ENCODE measurements at places on chromosomes 5 and 9.

- no peak for DNase-seq
Measured at GRCh38 chr5:54469622-54470021, 14.1 kb downstream of the HSPB3 start.

GRCh38 chr5:159286420-159287035 is 23.4 kb downstream of the UBLCP1 start:
- peak; percentile 51 for DNase-seq

DNA sequence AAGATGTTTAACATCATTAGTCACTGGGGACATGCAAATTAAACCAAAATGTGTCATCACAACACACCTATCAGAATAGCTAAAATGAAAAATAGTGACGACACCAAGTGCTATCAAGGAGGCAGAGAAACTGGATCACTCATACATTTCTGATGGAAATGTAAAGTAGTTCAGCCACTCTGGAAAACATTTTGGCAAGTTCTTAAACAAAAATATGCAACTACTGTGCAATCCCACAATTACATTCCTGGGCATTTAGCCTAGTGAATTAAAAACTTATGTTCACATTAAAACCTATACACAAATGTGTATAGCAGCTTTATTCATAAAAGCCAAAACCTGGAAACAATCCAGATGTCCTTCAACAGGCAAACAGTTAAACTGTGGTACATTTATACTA is 53.1 kb downstream of the SVEP1 start:
- DNase-seq, result peak; percentile 98

DNA sequence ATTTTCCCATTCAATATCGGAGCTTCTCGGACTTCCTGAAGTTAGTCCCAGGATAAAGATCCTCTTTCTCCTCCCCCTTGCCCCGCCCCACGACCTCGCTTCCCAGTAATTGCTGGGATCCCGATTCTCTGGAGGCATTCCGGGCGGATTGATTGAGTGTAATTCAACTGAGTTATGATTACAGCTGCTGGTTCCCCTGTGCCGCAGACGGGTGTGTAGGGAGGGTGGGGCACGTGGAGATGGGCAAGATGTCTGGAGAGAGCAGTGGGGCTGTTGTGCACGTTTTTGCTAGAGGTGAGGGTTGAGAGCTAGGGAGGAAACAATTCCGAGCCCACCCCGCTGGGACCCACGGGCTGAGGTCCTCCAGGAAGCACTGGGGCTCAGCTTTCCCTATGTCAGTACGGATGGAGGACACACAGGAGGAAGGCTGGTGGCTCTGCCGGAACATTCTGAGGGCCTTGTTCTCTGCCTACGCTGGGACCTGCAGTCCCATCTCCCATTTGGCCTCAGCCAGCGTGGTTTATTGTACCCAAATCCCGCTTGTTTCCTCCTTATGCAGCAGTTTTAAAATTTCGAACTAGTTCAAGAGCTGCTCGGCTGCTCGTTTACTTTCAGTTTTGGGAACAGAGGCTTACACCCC is 2.4 kb upstream of the DMRT2 start:
- DNase-seq, result no peak

GRCh38 chr9:83508067-83508466 is 30.1 kb downstream of the FRMD3 start:
- DNase-seq, result peak; percentile 23

DNA sequence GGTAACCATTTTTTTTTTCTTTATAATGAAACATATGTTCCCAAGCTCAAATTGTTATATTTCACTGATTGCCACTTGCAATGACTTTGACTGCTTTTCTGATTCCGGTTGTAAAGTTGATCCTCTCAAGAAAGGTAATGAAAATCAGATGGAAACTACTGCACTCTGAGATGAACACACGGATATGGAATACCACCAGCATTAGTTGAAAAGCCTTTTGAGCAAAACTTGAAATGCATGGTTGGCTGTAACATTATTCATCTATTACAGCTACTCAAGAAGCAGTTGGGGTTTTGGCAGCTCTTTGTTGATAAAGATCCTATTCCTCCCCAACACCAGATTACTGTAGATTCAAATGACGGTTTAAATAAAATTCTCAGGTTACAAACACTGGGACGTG is 591.6 kb upstream of the DMAC1 start:
- peak; percentile 76 for DNase-seq

- no peak for DNase-seq
Measured at GRCh38 chr5:180977852-180978251, 10.8 kb upstream of the BTNL3 start.

DNA sequence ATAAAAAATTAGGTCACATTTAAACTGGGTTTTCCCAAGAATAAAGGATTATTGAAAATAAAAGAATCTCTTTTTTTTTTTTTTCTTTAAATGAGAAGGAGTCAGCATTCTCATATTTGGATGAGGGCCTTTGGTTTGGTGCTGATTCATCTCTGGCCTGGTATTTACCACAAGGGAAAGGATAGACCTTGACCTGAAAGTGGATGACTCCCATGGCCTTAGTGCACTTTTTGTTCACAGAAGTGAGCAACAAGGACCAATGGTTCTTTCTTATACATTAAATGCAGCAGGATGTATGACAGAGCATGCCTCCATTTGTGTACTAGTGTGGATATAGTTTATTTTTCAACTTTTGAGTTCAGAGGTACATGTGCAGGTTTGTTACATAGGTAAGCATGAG is 6.9 kb downstream of the YTHDC2 start:
- peak; percentile 53 for DNase-seq

DNA sequence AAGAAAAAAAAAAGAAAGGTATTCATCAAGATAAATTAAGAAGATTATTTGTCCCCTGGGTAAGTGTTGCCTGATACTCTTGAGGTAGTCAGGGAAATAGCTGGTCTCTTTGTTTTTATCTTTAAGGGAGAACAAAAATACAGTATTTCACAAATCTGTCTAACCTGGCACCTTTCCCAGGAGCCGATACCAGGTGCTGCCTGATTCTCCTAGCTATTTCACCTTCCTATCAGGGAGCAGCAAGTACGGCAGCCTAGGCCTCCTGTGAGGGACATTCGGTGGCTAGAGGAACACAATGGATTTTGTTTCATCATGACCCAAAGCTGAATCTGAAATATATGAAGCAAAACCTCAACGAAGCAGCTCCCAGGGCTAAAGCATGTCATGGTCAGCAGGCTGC is 86.0 kb downstream of the TARS1 start:
- no peak for DNase-seq

- peak; percentile 44 for DNase-seq
Measured at GRCh38 chr9:83154087-83154736, 91.3 kb upstream of the RASEF start.

DNA sequence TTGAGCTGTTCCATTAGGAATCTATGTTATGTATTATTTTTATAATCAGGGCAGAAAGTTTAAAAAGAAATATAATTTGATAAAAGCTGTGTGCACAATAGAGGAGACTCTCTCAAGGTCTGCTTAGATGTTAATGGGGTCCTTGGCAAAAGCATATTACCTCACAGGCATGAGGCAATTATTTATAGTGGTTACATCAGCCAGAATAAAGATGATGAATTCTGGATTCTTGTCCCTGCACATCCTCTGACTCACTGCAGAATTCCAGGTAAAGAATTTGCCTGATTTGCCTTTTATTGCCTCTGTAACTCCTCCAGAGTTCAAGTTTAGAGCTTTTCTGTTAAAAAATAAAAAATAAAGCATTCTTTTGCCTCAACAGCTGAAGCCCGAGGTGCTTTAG is 253.6 kb downstream of the MAST4 start:
- DNase-seq, result peak; percentile 91

DNA sequence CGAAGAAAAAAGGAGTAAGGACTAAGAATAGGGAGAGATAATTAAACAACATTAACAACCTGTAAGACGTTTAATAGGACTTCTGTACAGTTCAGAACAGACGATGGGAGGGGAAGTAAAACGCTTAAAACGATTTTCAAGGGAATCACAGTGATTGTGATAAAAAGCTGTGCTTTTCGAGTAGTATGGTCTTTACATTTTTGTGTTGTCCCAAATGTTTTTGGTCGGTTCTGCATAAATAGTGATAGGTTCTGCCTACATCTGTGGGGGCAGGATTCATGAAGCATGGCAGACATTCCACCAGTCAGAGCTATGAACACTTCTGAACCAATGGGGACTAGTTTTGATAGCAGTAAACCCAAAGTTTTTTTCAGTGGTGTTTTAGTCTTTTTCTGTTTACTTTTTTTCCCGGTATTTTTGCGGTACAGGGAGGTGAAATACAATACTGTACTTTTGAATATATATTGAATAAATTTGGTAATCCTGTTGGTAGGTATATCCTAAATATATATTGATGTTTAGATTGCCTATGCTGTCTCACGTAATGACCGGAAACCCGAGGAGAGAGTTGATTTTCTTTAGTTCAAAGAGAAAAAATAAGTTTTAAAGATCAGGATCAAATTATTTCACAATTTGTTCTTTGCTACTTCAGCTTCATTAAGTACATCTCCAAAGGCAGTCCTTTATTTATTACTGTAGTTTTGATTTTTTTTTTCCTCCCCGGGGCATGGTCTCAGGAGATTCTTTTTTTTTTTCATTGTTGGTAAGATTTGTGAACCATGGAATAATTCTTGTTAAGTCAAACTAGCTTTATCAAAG is 1.3 kb downstream of the ERBIN start:
- peak; percentile 65 for DNase-seq

DNA sequence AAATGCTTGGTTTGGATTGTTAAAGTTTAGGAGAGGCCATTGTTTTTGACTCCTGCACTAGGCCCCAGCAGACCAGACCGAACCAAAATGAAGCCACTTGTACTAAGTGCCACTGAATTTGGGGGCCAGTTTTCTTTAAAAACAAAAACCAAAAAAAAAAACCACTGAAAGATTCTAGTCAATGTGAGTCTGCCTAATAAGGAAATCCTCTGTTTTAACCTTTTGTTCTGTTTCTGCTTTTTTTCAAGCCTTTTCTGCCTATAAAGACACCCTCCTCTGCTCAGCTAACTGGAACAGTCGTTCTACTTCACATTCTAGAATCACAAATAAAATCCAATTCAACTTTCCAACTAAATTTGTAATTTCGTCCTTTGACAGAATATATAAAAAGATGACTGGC is 64.9 kb downstream of the SERINC5 start:
- no peak for DNase-seq

DNA sequence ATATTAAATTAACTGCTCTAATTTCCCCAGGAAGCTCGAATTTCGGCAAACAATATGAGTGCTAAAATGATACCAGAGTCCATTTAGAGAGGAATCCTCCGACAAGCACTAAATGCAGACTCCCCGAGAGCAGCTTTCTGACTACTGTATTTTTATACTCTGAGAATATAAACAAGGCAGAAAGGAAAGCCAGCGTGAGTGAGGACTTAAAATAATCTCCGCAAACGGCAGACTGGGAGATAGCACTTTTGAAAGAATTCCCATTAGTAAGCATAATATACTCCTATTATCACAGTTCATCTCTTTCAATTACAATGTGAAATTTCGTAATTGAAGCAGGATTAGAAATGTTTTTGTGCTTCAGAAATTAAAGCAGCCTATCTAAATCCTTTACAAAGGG is 269.4 kb upstream of the PANK3 start:
- no peak for DNase-seq

DNA sequence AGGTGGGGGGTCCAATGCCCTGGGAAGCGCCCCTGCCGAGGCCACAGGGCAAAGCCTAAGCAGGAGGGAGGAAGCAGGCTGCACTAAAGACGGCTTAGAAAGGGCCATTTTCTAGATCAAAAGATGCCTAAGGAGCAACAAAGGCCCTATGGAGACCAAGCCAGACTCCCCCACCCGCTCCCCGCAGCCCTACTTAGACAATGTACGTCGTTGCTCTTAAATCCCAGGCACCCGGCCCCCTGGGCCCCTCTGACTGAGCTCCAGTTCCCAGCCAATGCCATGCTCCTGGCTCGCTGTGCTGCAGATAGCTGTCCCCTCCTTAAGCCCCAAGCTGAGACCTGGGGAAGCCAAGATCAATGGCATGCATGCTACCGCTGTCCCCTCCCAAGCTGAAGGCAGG is 10.3 kb downstream of the IPPK start:
- DNase-seq, result no peak

- no peak for DNase-seq
Measured at GRCh38 chr9:122151267-122151828, 8.2 kb downstream of the NDUFA8 start.
